ENCODE measurements at places on chromosomes 6 and 20.

- no peak for DNase-seq
Measured at GRCh38 chr6:136318676-136319075, 29.0 kb upstream of the BCLAF1 start.

- DNase-seq: no peak
Measured at GRCh38 chr6:41078101-41078500, 5.3 kb downstream of the NFYA start.

- DNase-seq: no peak
Measured at GRCh38 chr6:88908598-88909548, 54.5 kb downstream of the RNGTT start.

- no peak for DNase-seq
Measured at GRCh38 chr6:137414599-137414998, 79.6 kb downstream of the OLIG3 start.

GRCh38 chr6:20242397-20242796 lies 30.1 kb upstream of the MBOAT1 start:
- no peak for DNase-seq

DNA sequence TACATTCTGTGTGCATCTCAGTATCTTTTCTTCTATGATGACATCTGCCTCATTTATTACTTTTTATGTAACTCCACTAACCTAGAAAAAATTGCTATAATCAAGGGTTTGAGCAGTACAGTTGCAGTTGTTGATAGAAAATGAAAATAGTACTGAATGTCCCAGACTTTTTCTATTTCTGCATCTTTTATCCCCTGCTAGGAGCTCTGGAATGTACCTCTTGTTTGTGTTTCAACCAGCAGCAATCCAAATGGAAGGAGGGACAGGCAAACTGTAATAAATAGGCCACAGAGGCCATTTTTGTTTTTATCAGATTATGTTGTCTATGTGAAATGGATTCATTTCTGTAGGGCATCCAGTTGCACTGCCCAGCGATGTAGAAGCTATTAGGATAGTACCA lies 536.9 kb downstream of the KIF16B start:
- no peak for DNase-seq

DNA sequence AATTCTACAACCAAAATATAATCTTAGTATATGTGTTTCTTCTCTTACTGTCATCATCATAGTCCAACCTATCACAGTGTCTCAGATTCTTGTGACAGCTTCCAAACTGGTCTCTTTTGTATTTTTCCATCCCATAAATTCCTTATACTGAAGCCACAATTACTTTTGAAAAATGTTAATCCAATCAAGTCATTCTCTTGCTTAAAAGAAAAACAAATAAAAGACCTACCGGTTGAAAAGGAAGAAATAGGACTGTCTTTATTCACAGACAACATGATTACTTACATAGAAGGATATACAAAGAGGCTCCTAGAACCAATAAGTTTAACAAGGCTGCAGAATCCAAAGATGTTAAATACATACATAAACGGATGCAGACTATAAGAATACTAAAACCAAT lies 339.9 kb downstream of the RNGTT start:
- DNase-seq: no peak
